Gastroesophageal sphincter (tissue), 4 donors: ENCODE measurements at places on chromosomes 3 and 15. TPM values are rescaled to one million over a fixed set of nuclear protein-coding genes. Genes with fewer than 3 reads are reported as not detected.

NDUFAF3 gene
- 110 TPM for total RNA-seq

- ATAC-seq: no peak
Measured at GRCh38 chr15:37537802-37538201, 396.6 kb upstream of the TMCO5A start.

- no peak for ATAC-seq
Measured at GRCh38 chr15:83533410-83533962, 86.3 kb downstream of the SH3GL3 start.

DNA sequence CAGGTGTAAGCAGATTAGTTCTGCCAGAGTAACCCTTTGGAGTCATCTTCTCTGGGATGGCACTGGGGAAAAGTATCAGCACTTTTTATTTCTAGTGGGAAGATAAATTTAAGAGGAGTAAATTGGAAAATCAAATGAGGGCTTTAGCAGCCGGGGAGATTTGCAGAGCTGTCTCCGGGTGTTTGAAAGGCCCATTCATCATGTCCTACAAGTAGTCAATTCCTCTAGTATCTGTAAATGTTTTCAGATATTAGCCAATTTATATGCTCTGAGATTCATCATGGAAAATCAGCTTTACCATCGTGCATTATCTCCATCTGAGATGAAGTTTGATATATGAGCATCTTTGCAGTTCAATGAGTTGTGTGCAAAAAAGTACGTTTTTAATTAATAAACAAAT is 93.6 kb downstream of the CDIN1 start:
- no peak for ATAC-seq

- ATAC-seq: no peak
Measured at GRCh38 chr3:78255403-78255802, 1215.5 kb downstream of the ROBO2 start.

- no peak for ATAC-seq
Measured at GRCh38 chr3:178421069-178421468, 115.2 kb upstream of the KCNMB2 start.

- no peak for ATAC-seq
Measured at GRCh38 chr15:80890341-80891005, 99.1 kb downstream of the MESD start.

ZNF774 gene
- total RNA-seq: 17.2 TPM

DNA sequence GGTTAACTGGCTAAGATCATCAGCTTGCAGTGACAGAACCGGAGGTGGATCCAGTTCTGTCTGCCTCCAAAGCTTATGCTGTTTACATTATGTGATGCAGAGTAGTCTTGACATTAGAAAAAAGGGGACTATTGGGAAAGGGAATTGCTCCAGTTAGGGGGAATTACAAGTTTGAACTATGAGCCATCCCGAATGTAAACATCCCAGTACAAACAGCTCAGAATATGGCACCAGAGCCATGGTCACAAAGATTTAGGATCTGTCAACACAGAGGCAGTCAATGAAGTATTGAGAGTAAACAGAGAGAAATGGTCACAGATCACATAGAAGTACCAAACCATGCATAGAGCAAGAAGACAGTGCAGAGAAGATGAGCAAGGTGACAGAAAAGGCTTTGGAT is 39.8 kb upstream of the CRTC3 start:
- ATAC-seq: no peak

GRCh38 chr3:127443581-127444375 is 146.8 kb downstream of the TPRA1 start:
- no peak for ATAC-seq

GRCh38 chr3:95815828-95816227 is 998.6 kb upstream of the EPHA6 start:
- no peak for ATAC-seq

CFAP20DC gene
- total RNA-seq: 1.6 TPM
